ENCODE measurements at places on chromosomes 3 and 15.

- peak; percentile 56 for DNase-seq
These were observed 6.2 kb upstream of the NIPA1 start for GRCh38 chr15:22780267-22780666.

- DNase-seq, result no peak
These were observed 47.1 kb downstream of the NPTN start for GRCh38 chr15:73585871-73586654.

GRCh38 chr3:154184582-154184981 lies 63.4 kb downstream of the ARHGEF26 start:
- DNase-seq, result no peak

GRCh38 chr3:118782755-118783202 lies 251.9 kb downstream of the IGSF11 start:
- no peak for DNase-seq

GRCh38 chr3:124843506-124844177 lies 43.5 kb downstream of the ITGB5 start:
- DNase-seq, result no peak

DNA sequence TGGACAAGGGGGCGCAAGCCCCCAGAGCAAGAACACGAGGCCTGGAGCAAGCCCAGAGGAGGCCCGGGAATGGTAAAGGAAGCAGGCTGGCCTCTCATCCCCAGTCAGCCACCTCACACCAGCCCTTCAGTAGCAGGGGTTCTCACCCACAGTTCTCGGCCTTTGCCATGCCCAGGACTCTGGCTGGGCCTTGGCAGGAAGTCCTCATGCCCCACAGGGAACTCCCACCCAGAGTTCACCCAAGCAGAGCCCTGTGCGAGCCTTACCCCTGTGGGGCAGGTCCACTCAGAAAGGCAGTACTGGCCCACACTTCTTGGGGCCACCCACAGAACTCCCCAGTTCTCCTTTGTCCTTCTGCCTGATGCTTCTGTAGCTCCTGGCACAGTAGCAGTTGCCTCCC lies 30.3 kb downstream of the CYP11A1 start:
- no peak for DNase-seq
